Anterior cingulate cortex (tissue), 58 donors: ENCODE measurements at places on chromosomes 4 and X.

GRCh38 chr4:136922066-136922465 is 610.2 kb downstream of the PCDH18 start:
- no peak for DNase-seq

DNA sequence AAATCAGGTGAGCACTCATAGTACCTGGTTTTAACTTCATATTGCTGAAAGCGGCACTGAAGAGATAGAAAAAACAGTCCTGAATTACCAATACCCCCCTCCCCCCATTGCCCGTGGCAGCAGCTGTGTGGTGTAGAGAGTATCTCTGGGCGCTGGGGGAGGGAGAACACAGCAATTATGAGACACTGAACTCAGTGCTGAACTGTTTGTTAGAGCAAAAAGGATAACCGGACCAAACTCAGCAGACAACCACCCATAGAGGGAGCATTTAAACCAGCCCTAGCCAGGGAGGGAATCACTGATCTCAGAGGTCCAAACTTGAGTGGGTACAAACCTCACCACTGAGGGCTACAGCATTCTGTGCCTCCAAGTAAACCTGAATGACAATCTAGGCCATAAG is 457.4 kb upstream of the TEX13C start:
- DNase-seq = no peak

DNA sequence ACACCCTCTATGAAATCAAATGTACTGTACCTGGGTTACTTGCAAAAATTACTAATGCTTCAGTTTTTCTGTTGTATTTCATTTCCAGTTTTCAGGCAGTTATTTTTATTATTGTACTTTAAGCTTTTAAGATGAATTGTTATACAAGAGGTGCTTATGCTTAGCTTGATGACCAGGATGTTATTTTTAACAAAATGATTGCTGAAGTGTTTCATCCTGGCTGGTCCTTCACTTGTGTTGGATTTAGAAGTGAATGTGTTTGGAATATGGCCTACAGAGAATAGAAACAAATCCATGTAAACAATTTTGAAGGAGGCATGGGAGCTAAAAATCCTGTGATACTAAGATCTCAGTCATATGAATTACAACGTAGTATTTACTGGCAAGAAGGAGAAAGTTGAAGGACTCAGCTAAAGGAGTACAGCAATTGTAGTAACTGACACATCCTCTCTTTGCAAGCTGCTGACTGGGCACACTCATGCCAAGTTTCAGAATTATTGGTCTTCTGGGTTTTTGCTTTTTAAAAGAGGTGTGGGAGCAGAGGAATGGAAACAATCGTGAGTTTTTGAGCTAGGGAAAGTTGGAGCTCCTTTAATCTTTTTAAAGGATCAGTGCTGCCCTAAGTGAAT is 9.2 kb downstream of the UBE2A start:
- DNase-seq = no peak

- DNase-seq = no peak
These were observed 62.5 kb downstream of the CHRDL1 start for GRCh38 chrX:110733166-110733565.

- no peak for DNase-seq
These were observed 6.5 kb downstream of the ZNF280C start for GRCh38 chrX:130262231-130262630.

- DNase-seq = no peak
These were observed 227.5 kb upstream of the FGF13 start for GRCh38 chrX:138939038-138939437.

GRCh38 chr4:144750348-144750747 is 104.4 kb downstream of the HHIP start:
- DNase-seq = no peak

DNA sequence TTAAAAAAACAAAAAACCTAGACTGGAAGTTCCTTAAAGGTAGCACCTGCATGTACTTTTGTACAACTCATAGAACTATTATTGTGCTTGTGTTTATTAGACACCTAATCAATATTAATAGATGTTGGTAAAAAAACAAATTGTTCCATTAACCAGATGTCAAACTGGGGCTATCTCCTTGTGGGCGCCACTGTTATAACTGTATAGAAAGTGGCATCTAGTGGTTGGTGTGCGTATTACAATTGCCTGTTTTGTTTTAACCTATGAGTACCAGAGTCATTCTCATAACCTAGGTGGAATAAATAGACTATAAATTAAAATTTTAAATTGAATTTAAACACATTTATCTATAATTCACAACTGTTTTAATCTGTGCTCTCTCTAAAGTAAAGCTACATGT is 97.4 kb downstream of the COL4A5 start:
- no peak for DNase-seq

DNA sequence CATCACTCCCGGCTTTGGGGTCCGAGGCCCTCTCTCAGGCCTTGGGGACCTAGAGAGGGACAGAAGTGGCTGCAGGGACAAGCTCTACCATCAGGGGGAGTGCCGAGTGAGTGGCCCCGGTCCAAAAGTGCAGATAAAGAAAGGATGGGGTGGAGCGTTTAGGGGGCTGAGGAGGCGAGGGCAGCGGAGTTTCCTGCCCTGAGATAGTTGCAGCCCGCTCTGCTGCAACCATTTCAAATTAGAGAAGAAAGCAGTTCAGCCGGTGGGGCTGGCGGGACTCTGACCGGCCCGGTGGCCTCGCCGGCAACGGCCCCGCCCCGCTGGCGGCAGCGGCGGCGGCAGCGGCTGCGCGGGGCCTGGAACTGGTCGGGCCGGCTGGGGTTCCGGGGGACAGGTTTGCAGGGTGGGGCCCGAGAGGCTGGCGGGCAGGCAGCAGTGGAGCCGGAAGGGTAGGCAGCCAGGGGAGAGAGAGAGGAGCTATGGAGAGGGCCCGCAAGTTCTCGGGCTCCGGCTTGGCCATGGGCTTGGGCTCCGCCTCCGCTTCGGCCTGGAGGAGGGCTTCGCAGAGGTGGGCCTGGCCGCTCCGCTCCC is 7.6 kb downstream of the DLG3 start:
- DNase-seq = peak; percentile 4
